Sciatic nerve (tissue), 2 donors: ENCODE measurements at places on chromosomes 12 and 14. TPM values are rescaled to one million over a fixed set of nuclear protein-coding genes. Genes with fewer than 3 reads are reported as not detected.

GRCh38 chr12:5034603-5035002, 9.1 kb upstream of the KCNA5 start:
- no peak for DNase-seq

Gene SLC6A13
- 0.85 TPM for total RNA-seq

Gene KLRK1
- 3.1 TPM for total RNA-seq

Gene AQP6
- total RNA-seq = 0.27 TPM

GRCh38 chr12:17020765-17021164, 414.8 kb upstream of the LMO3 start:
- DNase-seq = no peak

DNA sequence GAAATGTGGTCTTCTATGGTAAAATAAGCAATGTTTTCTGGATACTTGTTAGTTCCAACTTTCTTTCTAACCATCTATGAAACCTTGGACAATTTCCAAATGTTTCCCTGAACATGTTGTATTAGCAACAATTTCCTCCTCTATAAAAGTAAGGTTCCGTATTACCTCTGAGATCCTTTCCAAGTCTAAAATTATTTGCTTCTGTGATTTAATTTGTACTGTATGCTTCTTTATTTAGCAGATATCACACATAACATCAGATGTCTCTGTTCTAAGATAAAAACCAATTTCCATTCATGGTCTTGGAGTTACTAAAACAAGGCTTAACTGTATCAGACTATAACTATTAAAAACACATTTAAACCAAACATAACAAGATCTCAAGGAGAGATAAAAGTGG, 177.2 kb downstream of the FOXA1 start:
- no peak for DNase-seq

GRCh38 chr14:44586910-44587309, 79.8 kb upstream of the FSCB start:
- DNase-seq = no peak

- no peak for DNase-seq
Measured at GRCh38 chr12:110244829-110245228, 36.2 kb upstream of the ATP2A2 start.

GRCh38 chr14:84657911-84658310, 872.0 kb upstream of the FLRT2 start:
- DNase-seq = no peak

DNA sequence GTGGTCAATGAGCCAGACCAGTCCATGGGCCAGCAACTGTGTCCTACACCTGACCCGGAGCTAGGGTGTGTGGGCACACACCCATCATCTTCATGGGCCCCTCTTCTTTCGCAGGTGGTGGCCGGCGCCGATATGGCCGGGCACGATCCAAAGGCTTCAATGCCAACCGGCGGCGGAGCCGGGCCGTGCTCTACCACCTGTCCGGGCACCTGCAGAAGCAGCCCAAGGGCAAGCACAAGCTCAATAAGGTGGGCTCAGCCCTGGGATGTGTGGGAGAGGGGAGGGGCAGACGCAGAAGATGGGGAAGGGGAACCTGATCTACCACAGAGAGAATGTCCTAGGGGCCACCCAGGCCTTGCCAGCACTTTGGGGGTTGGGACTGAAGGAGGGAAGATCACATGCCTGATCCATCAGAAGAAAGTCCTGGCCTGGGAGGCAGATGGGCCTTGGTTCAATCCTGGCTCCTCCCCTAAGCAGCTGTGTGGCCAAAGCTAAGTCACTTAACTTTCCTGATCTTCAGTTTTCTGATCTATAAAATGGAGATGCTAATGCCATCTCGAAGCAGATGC, 3.8 kb downstream of the KCNH3 start:
- no peak for DNase-seq

DNA sequence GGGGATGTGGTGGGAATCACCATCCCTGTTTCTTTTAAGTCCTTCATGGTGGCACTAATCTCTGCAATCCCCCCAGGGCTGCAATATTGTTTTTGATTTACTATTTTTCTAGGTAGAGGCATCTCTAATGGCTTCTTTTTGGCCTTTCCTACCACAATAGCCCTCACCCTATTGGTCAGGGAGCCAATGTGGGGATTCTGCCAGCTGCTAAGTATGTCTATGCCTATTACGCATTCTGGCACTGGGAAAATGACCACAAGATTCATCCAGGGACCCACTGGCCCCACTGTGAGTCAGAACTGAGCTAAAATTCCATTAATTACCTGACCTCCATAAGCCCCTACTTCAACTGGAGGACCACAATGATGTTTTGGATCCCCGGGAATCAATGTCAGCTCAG, 15.9 kb upstream of the GLIPR1L2 start:
- DNase-seq = no peak

GRCh38 chr12:59007620-59008019, 87.3 kb upstream of the LRIG3 start:
- DNase-seq = no peak
